ENCODE measurements at places on chromosomes 3 and 15. TPM values are rescaled to one million over a fixed set of nuclear protein-coding genes. Genes with fewer than 3 reads are reported as not detected.
A peak's percentile ranks its signal among the peaks of the same experiment; 100 is the strongest.

DNA sequence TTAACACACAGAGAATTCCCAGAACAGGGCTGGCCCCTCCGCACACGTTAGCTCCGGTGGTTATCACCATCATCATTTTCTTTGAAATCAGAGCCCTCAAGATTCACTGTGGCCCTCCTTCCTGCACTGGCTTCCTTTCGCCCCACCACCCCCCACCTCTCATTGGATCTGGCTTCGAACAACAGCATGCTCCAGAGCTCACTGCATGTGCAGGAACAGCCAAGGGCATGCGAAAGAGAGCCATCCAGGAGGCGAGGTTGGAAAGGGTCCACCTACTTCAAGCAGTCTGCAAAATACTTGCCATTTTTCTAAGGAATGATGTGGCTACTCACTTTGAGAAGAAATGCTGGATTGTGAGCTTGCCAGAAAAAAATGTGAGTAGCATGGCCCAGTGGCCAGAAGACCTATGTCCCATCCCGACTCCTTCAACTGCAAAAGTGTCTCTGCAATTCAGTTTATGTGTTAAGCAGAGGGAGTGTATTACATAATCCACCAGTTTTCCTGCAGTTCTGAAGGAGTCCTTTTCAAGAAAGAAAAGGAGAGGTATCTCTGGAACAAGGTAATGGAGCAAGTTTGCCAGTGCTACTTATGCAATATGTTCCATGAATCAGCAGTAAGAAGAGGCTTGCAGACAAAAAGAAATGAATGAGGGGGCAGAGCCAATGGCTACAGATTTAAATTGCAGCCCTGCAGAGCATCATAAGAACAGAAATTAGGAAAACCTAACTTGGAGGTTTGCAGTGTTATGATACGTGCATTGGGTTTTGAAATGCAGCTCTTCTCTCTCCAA is 92.8 kb downstream of the OCA2 start:
- no peaks in the 10 kb centered on the region for H3K4me1 ChIP-seq
- H3K4me3 ChIP-seq, result no peak overlapping the region
- H3K27me3 ChIP-seq, result peaks cover 4% of the 10 kb centered on the region
- no peak overlapping the region for H3K27ac ChIP-seq
- H3K36me3 ChIP-seq, result no peaks in the 10 kb centered on the region

GRCh38 chr15:31327669-31328427 is 1.2 kb downstream of the KLF13 start:
- H3K4me1 ChIP-seq, result peaks cover 56% of the 10 kb centered on the region
- peak overlapping the region; percentile 93 for H3K4me3 ChIP-seq
- no peaks in the 10 kb centered on the region for H3K27me3 ChIP-seq
- peak overlapping the region; percentile 78 for H3K27ac ChIP-seq
- DNase-seq, result peak; percentile 68

ZNF774 gene
- 1.9 TPM for total RNA-seq

DNA sequence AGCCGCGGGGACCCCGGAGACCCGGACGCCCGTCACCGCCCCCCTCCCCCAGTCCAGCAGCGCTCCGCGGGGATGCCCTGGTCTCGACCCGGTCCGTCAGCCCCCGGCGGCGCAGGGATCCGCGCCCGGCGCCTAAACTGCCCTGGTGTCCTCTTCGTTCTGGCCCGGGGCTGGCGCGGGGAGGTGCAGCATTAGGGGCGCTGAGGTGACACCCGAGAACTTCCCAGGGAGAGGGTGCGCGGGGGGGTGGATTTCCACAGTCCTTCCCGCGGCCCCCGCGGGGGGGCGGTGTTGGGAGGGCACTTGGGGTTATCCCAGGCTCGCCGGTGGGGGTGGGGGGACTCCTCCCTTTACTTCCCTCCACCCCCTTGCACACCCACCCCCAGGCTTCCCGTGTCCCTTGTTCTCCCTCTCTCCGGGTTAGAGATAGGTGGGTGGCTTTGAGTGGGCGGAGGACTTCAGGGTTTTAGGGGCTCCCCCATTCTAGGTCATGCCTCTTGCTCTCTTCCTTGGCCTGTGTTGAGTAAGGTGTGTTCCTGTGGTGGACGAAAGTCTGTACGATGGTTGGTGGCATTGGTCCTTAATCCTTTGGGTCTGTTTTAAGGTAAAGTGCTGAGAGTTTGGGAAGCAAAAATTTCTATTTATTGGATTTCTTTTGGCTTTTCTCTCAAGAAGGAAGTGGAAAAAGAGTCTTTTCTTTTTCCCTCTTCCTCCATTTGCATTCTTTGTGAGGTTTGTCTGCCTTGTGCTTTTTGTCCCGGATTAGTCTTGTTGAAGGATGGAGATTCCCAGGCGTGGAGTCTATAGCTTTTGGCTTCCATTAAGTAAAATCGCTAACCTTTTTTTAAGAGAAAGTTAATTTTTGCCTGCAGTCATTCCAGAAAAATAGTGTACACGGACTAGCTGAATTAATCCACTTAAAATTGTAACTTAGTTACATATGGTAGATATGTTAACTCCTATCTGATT is 811 bp downstream of the SKIL start:
- H3K27me3 ChIP-seq, result no peaks in the 10 kb centered on the region
- H3K36me3 ChIP-seq, result peaks cover 38% of the 10 kb centered on the region
- H3K27ac ChIP-seq, result peak overlapping the region; percentile 62
- peak; percentile 69 for DNase-seq

- peak; percentile 26 for DNase-seq
- H3K36me3 ChIP-seq, result peaks cover 32% of the 10 kb centered on the region
- H3K4me3 ChIP-seq, result peak overlapping the region; percentile 53
Measured at GRCh38 chr3:108862865-108863798, 40.5 kb downstream of the TRAT1 start.

C3orf70 gene
- 0.06 TPM for total RNA-seq

DNA sequence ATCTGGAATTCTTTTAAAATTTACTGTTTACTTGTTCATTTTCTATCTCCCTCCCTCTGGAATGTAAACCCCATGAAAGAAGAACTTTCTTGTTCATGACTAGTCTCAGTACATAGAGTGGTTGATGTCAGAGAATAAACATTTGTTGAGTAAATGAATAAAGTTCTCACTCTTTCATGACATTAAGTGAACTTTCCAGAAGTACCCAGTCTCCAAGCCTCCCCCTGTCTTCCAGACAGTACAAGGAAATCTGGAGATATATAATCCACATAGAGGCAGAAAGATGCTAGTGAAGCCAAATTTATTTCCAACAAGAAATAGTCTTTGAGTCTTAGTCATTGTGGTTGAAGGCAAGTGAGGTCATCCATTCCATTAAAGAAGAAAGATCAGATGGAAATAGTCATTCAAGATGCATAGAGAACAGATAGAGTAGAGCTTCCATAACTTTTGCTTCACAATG is 71.5 kb upstream of the GALNT15 start:
- no peak overlapping the region for H3K27ac ChIP-seq
- H3K4me3 ChIP-seq, result no peak overlapping the region
- H3K36me3 ChIP-seq, result no peaks in the 10 kb centered on the region
- no peak for DNase-seq

- H3K4me3 ChIP-seq, result no peak overlapping the region
- peaks cover 10% of the 10 kb centered on the region for H3K27me3 ChIP-seq
- no peak overlapping the region for H3K27ac ChIP-seq
Measured at GRCh38 chr3:69986419-69986818, 13.1 kb upstream of the SAMMSON start.

- H3K36me3 ChIP-seq, result peaks cover 7% of the 10 kb centered on the region
- H3K27me3 ChIP-seq, result no peaks in the 10 kb centered on the region
- H3K27ac ChIP-seq, result no peak overlapping the region
- no peak for DNase-seq
- no peak overlapping the region for H3K4me3 ChIP-seq
- H3K4me1 ChIP-seq, result peaks cover 35% of the 10 kb centered on the region
Measured at GRCh38 chr3:106014518-106014917, 145.7 kb upstream of the CBLB start.

DNA sequence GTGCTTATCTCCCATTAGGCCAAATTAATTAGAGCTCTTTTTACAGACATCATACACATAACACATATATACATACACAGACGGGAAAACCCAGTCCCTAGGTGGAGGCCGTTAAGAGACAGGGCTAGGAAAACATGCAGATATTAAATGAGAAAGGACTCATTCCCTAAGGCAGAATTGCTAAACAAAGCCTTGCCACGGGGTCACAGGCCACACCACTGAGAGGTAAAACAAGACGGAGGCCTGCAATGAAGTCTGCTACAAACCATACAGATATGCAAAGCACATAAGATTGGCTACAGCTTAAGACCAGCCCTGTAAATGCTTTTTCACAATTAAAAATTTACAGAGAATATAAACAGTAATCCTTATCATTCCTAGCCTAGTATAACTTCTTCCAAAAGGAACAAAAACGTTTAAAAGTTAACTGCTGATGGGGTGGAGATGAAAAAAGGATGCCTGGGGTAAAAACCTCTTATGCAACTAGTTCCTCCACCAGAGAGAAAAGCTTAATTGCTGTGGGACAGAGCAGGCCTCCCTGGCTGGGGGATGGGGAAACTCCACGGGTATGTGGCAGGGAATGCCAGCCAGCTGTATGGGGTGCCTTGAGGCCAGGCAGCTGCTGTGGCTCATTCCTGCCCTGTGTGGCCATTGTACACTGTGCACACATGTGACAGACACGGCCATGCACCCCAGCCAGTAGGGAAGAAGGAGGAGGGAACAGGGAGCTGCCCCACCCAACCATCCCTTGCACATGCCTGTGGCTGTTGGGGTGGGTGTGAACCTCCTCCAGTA is 481.4 kb upstream of the LMCD1 start:
- no peak for DNase-seq
- peaks cover 2% of the 10 kb centered on the region for H3K36me3 ChIP-seq
- no peaks in the 10 kb centered on the region for H3K27me3 ChIP-seq
- no peak overlapping the region for H3K4me3 ChIP-seq
- H3K27ac ChIP-seq, result no peak overlapping the region

GRCh38 chr15:49154799-49155109 is 645 bp downstream of the COPS2 start:
- H3K27ac ChIP-seq, result peak overlapping the region; percentile 99
- peaks cover 50% of the 10 kb centered on the region for H3K4me1 ChIP-seq
- peak overlapping the region; percentile 99 for H3K4me3 ChIP-seq

CACNA2D3 gene
- total RNA-seq, result not detected

DNA sequence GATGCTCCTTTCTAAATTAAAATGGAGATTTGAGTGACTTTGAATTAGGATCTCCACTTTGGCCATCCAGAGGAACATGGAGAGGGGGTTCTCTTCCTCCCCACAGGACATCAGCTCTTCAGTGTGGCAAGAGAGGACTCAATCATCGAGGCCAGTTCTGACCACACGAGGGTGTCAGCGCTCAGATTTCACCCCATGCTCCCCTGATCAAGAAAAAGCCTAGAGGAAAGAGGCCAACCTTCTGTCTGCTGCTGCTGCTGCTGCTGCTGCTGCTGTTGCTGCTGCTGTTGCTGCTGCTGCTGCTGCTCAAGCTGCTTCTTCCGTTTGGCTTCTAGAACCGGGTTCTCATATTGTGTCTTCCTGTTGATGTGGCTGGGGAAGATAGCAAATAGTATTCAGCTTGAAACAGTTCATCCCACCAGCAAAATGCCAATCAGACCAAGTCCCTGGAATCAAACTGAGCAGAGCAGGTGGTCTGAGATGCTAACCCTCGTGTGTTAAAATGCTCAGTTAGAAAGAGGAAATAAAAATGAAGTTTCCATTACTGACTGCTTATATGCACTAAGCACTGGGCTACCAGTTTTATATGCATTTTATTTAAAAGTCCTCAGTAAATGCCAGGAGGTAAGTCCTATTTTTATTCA is 599.0 kb downstream of the MAGI1 start:
- H3K27ac ChIP-seq, result no peak overlapping the region
- H3K36me3 ChIP-seq, result no peaks in the 10 kb centered on the region
- no peaks in the 10 kb centered on the region for H3K4me1 ChIP-seq
- H3K4me3 ChIP-seq, result no peak overlapping the region
- no peak for DNase-seq

ATG3 gene
- total RNA-seq, result 76.8 TPM

DNA sequence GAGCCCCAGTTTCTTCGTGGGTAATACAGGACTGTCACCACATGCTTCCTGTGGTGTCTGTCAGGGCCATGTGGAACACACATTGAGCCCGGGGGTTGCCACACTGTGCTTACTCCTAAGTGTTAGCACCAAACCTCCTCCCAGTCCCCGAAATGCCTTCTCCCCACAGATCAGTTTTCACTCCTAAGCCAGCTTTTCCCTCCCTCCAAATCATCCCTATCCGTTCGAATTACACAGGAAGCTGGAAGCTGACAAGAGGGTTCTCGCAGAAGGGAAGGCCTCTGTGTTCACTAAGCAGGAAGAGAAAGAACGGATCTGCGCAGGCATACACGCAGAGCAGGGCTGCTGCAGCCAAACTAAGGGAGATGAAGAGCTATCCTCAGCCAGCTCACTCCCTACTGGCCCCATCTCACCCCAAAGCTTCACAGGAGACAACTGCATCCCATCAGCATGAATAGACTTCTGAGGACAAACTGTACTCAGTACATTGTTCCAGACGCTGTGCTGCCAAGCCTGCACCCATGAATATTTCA is 32.3 kb downstream of the XXYLT1 start:
- H3K36me3 ChIP-seq, result peaks cover 26% of the 10 kb centered on the region
- DNase-seq, result no peak
- H3K27ac ChIP-seq, result no peak overlapping the region
- H3K4me3 ChIP-seq, result no peak overlapping the region

DNA sequence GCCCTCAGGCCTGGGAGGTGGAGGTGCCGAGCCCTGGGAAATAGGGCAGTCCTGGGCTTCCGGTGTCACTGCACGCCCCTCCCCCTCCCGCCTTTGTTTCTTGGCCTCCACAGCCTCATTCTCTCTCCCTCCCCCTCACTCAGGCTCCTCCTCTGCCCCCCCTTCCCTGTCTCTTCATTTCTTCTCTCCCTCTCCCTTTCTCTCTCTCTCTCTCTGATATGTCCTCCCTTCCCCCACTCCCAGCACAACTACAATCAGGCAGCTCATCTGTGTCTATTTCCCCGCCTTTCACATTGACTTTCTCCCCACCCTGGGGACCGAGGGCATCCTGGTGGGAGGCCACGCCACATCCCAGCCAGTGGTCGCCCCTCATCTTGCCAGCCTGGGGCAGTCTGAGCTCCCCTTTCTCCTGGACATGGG is 40.2 kb downstream of the IDH2 start:
- no peak for DNase-seq
- peak overlapping the region; percentile 73 for H3K27ac ChIP-seq
- H3K27me3 ChIP-seq, result no peaks in the 10 kb centered on the region
- H3K4me1 ChIP-seq, result peaks cover 40% of the 10 kb centered on the region

GRCh38 chr15:63243776-63244175 is 33.6 kb upstream of the APH1B start:
- no peak for DNase-seq
- no peaks in the 10 kb centered on the region for H3K27me3 ChIP-seq
- peak overlapping the region; percentile 86 for H3K27ac ChIP-seq
- H3K36me3 ChIP-seq, result peaks cover 76% of the 10 kb centered on the region
- H3K4me3 ChIP-seq, result no peak overlapping the region

DNA sequence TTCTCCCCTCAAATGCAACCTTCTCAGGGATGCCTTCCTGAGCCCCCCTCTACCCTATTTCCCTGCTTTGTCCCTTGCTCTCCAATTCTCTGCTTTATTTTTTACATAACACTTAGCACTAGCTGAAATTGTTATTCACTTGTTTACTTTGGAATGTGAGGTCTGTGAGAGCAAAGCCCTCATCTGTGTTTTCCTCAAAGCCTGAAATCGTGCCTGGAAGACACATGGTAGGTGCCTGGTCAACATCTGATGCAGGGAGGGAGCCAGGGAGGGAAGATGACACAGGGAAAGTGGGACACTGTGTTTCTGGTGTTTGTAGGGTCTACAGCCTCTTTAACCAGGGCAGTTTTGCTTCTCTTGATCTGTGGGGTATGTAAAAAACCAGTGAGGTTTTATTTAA is 23.6 kb downstream of the EIF2AK4 start:
- H3K27me3 ChIP-seq, result no peaks in the 10 kb centered on the region
- H3K27ac ChIP-seq, result no peak overlapping the region
- no peak for DNase-seq
- H3K4me3 ChIP-seq, result no peak overlapping the region

Measured in activated naive CD8-positive, alpha-beta T cell treated with anti-CD3 and anti-CD28 coated beads for 36 hours (primary cell).